ENCODE measurements at places on chromosomes 16 and 17.
A peak's percentile ranks its signal among the peaks of the same experiment; 100 is the strongest.

DNA sequence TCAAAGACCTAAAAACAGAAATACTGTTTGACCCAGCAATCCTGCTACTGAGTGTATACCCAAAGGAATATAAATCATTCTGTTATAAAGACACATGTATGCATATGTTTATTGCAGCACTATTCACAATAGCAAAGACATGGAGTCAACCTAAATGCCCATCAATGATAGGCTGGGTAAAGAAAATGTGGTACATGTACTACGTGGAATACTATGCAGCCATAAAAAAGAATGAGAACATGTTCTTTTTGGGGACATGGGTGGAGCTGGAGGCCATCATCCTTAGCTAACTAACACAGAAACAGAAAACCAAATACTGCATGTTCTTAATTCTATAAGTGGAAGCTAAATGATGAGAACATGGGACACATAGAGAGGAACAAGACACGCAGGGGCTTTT lies 155.2 kb upstream of the KCNJ16 start:
- no peak for DNase-seq

- no peak for DNase-seq
These were observed 82.8 kb upstream of the NOG start for GRCh38 chr17:56510554-56511342.

DNA sequence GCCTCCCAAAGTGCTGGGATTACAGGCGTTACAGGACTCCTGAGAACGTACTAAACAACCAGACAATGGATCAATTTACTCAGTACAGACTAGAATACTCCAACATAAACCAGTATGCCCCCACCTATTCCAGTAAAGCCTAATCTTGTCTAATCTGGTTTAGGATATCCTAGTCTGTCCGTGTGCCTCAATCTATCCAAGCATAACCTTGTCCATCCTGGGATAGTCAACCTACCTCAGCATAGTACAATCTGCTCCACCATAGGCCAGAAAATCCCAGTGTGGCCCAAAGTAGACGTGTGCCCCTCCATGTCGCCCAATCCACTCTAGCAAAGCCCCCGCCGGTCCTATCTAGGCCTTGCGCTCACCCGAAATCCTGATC lies 625 bp downstream of the DVL2 start:
- no peak for DNase-seq

DNA sequence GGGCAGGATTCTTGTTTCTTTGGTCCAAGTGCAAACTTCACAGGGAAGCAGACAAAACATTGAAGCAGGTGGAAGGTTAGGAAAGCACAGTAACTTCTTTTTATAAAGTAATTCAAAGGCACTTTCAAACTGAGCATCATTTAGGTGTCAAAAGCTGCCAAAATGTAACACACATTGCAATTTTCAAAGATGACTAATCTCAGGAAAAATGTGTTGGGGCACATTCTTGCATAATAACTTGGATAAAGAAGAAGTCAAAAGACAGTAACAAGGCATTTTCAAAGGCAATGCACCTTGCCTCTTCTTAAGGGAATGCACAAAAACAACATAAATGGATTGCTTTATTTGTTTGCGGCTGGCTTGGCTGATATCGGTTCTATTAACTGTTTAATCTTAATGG lies 3.6 kb downstream of the KCNJ2 start:
- DNase-seq, result no peak

DNA sequence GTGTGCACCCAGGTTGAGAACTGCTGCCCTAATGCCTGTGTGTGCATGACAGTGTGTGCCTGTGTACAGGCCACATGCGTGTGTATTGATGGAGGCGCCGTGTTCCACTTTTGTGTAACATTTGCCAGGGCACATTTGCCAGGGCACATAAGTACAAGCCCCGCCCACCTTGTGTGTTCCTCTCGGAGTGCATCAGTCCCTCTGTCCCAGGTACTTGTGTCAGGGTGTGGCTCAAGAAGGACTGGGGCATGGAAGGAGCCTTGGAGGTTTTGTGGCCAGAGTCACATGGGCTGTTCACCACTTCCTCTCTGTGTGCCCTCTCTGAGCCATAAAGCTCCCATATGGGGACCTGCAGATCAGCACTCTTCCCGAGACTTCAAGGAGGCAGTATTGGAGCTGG lies 73.9 kb downstream of the MRM1 start:
- no peak for DNase-seq

- peak; percentile 88 for DNase-seq
These were observed 11.1 kb downstream of the LPO start for GRCh38 chr17:58249270-58250133.

DNA sequence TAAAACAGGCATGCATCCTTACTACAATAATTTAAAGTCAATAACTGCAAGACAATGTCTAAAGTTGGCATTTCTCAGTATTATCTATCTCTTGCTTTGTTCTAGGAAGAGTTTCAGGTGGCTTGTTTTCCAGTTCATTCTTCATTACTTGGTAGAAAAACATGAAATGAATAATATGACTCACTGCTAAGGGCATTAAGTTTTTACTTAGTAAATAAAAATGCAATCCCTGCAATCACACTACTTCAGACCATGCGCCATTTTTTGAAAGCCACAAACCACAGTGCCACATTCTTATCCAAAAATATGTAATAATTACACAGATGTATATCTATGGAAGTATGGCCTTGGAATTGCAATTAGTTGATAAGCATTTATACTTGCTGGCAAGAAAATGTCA lies 55.4 kb downstream of the CREBBP start:
- no peak for DNase-seq

GRCh38 chr17:78144147-78144719 lies 2.0 kb upstream of the C17orf99 start:
- no peak for DNase-seq

DNA sequence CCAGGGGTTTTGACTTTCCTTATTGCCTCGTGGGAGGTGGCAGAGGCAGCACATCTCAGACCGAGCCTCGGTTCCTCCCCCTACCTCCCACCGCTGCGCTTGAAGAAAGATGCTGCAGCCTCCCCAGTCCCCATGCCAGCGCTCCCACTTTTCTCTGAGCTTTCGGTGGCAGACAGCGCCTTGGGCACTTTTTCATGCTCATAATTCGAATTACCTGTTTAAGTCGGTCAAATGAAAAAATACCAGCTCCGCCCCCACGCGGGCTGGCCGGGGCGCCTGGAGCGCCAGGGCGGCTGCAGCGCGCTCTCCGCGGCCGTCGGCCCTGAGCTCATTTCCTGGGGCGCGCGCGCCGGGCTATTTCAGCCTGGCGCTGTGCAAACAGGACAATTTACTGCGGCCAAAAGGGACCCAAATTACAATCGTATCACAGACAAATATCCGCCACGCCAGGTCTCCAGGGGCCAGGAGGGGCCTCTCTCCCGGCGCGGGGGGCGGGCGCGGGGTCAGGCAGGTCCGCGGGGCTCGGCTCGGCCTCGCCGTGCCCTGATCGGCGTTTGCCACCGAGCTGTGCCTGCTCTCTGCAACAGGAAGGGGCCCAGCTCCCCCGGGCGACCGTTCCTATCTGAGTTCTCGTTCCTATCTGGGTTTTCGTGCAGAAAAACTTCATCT lies 45.0 kb downstream of the SOST start:
- no peak for DNase-seq

GRCh38 chr17:2789700-2790099 lies 6.5 kb upstream of the RAP1GAP2 start:
- no peak for DNase-seq

GRCh38 chr16:11078812-11079459 lies 134.6 kb downstream of the CLEC16A start:
- DNase-seq, result no peak

DNA sequence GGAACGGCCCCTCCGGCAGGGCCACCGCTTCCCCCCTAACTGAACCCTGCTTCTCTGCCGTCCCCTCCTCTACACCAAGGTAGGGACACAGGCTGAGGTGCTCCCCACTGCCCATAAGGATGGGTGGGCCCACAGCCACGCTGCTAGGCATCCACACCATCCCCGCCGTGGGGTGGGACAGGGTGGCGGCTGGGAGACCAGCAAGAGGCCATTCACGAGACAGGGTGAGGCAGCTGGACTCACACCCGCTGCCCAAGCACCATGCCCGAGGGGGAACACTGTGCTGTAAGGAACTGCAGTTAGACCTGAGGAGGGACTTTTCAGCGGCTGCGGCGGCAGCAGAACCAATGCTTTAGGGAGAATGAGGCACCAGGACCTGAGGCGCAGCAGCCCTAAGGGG lies 47.5 kb upstream of the RRN3 start:
- no peak for DNase-seq

GRCh38 chr16:88853325-88853941 lies 3.3 kb downstream of the GALNS start:
- no peak for DNase-seq

DNA sequence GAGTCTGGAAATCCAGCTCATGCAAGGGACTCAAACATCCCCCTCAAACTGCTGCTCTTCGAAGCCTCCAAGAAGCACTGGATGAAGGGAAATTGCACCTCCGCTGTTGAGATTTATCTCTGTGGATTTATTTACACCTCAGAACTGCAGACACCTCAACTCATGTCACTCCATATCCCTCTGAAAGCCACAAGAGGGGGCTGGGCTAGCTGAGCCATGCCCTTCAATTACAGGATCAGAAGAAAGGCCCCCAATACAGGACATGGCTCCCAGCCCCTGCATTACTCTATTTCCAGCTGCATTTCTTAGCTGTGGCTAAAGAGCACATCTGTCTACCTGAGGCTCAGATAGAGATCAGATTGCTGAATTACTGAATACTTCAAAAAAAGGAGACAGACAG lies 103.1 kb upstream of the DYNLRB2 start:
- no peak for DNase-seq

DNA sequence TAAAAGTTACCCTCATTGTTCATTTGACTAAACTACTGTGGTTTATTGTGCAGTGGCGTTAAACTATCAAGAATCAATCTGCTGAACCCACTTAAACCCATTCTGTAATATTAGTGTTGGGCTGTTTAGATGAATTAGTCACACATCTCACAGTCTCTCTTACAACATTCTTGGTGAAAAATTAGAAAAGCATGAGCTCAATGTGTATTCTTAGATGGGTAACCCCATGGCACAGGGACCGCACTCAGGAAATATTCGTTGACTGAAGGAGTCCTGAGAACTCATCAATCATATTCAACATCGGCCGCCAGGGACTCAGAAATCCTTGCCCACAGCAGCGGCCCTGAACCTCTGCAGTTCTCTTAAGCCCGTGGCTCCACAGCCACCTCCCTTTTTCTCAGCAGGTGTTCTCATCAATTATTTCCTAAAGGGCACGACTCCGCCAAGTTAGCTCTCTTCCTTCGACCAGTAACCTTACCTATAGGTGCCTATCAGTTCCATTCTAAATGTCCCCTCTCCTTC lies 155.6 kb downstream of the STX8 start:
- no peak for DNase-seq

GRCh38 chr17:77604973-77605313 lies 353.6 kb upstream of the TNRC6C start:
- DNase-seq, result no peak

DNA sequence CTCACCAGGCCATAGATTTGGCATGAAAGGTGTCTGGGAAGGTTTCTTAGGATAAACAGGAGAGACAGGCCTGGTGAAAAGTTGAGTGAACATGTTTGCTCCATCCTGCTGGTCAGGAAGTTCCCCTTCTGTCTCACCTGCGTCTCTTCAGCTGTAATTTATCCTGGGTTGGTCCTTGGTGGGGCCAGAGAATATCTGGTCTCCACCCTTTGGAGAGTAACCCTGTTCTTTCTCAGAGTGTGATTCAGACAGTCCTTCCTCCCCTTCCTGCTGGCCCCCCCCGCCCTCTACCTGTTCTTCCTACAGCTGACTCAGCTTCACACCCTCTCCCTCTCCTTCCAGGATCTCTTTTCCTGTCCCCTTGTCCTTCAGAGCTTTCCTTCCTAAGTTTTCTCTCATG lies 17.1 kb downstream of the MINK1 start:
- no peak for DNase-seq

DNA sequence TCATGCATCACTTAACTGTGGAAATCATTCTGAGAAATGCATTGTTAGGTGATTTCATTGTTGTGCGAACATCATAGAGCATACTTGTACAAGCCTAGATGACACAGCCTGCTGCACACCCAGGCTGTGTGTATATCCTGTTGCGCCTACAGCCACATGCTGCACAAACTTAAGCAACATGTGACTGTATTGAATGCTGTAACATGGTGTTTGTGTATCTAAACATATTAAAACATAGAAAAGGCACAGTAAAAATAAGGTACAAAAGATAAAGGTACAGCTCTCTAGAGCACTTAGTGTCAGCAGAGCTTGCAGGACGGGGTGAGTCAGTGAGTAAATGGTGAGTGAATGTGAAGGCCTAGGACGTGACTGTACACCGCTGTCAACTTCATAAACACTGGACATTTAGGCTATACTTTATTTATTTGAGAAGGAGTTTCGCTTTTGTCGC lies 11.9 kb downstream of the FOXK2 start:
- DNase-seq, result no peak

DNA sequence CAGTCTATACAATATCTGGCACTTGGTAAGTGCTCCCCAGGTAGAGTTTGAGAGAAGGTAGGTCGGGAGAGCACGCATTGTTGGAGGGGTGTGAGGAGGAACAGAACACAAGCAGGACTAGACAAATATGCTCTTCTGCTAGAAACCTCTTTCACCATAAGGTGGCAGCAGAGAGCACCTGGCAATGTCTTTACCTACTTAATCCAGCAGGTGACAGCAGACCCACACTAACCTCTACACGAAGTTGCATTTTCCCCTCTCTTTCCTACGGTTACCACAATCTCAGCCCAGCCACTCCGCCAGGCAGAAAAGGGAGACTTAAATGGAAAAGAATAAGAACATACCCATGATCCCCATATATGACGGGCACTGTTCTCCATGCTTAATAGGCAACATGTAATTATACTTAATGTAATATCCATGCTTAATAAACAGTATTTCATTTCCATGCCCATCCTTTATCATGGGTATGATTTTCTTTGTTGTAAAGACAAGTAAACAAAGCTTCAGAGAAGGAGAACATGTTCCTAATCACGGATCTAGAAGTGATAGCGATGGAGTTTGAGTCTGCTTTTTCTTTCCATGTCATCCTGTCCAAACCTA lies 55.1 kb upstream of the CCL2 start:
- no peak for DNase-seq

DNA sequence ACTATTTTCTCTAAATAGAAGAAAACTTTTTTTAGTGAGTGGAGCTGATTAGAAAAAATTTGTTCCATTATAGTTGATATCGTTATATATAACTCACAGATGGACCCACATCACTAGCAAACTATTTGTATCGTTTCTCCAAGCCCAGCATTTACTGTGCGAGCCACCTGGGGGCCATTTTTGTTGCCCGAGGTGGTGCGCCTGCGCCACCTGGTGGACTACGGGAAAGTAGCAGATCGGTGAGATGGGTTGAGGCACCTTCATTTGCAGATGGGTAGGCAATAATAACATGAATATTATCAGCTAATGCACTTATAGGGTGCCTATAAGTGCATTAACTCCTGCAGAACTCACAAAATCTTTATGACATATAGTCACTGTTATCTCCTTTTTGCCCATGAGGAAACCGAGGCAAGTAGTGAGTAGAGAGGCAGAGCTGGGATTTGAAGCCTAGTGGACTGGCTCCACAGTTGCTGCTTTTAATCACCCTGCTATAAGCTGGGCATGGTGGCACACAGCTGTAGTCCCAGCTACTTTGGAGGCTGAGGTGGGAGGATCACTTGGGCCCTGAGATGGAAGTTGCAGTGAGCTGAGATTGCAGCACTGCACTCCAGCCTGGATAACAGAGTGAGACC lies 23.2 kb upstream of the NTN1 start:
- DNase-seq, result no peak

All from vagina (tissue), 2 donors.